ENCODE measurements at places on chromosomes 3 and 15.

DNA sequence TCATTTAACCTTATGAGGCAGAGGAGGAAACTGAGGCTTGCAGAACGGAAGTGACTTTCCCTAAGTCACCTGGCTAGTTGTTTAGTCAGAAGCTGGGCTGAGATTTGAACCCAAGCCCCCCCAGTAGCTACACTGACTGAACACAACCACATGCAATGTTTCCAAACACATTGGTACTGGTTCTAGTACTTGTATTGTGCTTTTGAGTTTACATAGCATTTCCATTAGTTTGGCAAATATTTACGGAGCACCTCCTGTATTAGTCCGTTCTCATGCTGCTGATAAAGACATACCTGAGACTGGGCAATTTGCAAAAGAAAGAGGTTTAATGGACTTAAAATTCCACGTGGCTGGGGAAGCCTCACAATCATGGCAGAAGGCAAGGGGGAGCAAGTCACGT, 56.3 kb upstream of the ITGA11 start:
- DNase-seq = no peak

GRCh38 chr3:120622870-120623726, 27.0 kb downstream of the NDUFB4 start:
- DNase-seq = no peak

GRCh38 chr15:43879386-43880355, 52.9 kb downstream of the WDR76 start:
- DNase-seq = no peak

DNA sequence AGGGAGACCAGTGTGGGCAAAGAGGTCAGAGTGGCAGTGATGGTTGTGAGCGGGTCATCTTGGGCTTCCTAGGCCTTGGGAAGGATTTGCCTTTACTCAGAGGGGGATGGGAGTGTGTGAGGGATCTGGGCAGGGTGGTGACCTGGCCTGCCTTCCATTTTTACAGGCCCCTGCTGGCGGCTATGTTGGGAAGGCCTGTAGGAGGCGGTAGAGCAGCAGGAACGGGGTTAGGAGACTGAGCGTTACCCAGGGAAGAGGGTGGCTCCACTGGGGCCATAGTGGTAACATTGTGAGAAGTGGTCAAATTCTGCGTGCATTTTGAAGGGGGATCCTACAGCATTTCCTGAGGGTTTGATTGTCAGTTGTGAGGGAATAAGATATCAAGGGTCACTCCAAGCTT, 307.3 kb upstream of the CTDSPL start:
- DNase-seq = no peak

DNA sequence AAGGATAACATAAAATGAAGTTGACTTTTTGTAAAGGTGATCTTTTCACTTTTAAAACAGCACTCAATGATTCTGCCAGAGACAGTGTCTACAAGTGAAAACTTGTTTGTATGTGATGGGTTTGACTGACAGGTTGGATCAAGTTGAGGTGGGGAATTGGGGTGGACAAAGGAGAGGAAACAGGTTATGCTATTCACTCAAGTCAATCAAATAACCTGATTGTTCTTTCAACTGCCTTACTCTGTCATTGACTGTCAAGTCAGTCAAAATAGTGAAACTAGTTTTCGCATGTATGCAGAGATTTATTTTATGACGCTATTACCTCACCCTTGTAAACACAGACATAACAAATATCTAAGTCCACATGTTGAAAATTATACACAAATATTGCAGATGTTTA, 187.7 kb downstream of the ROBO2 start:
- DNase-seq = no peak

DNA sequence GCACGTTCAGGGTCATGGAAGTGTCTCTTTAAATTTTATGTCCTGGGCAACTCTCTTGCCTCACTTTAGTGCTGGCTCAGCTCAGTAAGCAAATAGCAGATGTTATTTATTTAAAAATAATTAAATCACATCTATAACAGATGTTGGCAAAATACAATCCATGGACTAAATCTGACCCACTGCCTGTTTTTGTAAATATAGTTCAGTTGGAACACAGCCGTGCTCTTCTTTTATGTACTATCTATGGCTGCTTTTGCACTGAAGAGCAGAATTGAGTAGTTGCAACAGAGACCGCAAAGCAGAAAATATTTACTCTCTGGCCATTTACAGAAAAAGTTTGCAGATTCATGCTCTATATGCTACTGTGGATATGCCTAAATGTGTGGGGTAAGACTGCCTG, 79.2 kb downstream of the SAMMSON start:
- DNase-seq = no peak

DNA sequence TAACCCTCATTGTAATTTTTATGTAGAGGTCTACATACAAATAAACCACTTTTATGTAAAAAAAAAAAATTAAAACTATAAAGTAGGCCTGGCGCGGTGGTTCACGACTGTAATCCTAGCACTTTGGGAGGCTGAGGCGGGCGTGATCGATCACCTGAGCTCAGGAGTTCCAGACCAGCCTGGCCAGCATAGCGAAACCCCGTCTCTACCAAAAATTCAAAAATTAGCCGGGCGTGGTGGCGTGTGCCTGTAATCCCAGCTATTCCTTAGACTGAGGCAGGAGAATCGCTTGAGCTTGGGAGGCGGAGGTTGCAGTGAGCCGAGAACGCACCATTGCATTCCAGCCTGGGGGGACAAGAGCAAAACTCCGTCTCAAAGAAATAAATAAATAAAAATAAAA, 766 bp upstream of the SLC12A6 start:
- no peak for DNase-seq

GRCh38 chr3:112084980-112085705, 1.0 kb upstream of the C3orf52 start:
- DNase-seq = no peak

DNA sequence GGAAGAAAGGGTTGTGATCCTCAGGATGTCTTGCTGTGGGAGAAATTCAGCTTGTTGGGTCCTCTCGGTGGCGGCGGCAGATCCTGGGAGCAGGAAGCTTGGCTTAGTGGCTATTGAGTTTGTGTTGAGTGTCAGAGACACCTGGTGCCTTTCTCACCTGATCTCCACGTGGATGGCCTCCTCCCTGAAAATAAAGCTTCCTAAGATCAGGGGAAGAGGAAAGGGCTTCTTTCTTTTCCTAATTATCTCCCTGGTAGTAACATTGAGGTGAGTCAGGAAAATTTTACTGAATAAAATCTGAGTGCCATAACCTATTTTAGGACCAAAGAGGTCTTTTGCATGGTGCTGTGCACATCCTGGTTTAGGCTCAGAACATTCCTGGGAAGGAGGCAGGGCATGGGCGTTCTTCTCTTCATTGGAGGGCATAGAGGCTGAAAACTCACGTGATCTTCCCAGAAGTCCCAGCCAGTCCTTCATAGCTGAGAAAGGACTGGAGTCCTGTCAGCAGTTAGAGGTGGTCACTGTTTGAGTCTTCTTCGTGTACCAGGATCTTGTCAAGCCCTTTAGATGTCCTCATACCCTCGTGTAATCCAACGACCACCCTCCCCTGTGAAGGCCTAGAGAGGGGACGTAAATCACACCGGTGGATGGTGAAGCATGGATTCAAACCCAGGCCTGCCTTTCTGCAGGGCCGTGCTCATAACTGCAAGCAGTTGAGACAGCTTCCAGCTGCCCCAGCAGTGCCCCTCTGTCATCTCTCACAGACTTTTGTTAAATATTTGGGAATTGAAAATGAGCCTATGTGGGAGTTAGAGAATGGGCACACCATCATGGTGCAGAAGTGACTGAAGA, 1.1 kb downstream of the CMTM8 start:
- no peak for DNase-seq

GRCh38 chr3:184284696-184285095, 8.9 kb downstream of the ECE2 start:
- DNase-seq = peak; percentile 31

GRCh38 chr15:80835336-80835735, 56.2 kb downstream of the CEMIP start:
- DNase-seq = no peak

GRCh38 chr15:59160880-59161593, 45.6 kb upstream of the LDHAL6B start:
- no peak for DNase-seq

DNA sequence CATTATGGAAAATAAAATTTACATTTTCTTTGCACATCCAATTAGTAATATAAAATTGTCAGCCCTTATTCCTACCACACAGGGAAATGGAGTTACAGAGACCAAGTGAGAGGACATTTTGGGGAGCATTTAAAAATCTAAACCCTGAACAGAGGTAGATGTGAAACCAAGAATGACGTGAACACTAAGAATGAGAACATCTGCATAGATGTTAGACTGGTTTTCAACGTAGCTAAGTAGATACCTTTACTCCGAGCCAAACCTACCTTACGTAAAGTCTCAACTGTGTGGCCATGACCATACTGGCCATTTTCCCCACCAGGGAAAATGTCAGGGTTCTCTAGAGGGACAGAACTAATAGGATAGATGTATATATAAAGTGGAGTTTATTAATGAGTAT, 51.4 kb upstream of the THBS1 start:
- DNase-seq = no peak

DNA sequence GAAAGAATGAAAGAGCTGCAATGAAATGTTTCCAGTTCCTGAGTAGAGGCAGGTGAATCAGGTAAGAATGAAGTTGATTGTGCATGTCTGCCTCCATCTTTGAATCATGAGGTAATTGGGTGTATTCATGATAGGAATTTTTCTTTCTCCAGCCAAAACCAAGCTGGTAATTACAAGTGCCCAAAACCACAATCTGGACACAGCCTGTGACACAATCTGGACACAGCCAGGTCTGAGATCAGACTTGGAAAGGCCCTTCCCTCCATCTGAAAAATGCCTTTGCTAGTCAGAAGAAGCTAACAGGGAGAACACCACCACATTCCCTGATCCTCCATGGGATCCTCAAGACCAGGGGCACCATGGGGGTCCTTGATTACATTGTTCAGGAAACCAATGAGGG, 338.5 kb upstream of the THBS1 start:
- no peak for DNase-seq

DNA sequence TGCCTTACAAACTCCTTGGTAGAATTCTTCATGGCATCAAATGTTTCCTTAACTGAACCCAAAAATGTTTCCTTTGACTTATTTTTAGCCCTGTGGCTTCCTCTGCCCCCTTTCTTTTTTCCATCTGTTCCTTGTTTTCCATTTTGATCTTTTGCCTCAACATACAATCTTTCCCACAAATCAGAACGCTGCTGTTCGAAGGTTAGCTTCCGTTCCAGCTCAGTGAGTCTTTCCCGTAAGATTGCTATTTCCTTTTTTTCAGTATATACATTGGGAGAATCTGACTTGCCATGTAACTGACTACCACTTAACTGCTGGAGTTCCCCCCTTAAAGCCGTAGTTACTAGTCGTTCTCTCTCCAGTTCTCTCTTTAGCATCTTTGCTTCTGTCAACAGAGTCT, 41.2 kb downstream of the PIGB start:
- DNase-seq = no peak

DNA sequence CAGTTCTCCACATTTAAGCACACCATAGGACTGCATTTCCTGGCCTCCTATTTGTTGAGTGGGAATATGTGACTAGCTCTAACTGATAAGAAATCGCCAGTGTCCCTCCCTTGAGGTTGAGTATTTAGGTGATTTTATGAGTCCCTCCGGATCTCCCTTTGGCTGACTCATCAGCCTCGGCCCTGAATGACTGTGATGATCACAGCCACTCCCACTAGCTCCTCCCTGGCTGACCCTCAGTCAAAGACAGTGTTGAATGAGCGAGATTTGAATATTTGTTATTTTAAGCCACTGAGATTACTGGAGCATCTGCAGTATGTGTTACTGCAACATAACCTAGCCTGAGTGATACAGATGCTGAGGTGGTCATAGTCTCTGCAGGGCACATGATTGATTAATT, 515.3 kb downstream of the EPHB1 start:
- no peak for DNase-seq

- no peak for DNase-seq
Measured at GRCh38 chr15:100867433-100867832, 12.2 kb upstream of the ALDH1A3 start.

DNA sequence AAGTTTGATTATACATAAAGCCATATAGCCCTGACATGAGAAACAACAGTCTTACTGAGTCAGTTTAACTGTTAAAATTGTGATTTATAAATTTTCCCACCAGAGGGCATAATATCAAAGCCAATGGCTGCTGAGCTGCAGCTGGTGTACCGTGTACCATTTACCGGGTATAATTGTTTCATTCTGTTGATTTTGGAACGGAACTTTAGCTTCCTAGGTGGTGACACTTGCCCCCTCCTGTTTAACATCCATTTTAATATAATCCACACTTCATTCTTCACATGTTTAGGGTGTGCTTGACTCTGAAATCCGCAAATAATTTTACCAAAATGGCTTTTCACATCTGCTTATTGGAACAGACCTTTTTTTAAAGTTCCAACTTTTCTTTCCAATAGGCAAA, 72.8 kb downstream of the SLC9A9 start:
- no peak for DNase-seq

GRCh38 chr3:63724987-63725386, 72.5 kb downstream of the SNTN start:
- DNase-seq = no peak

- DNase-seq = no peak
Measured at GRCh38 chr3:156594219-156594683, 39.3 kb upstream of the SSR3 start.

DNA sequence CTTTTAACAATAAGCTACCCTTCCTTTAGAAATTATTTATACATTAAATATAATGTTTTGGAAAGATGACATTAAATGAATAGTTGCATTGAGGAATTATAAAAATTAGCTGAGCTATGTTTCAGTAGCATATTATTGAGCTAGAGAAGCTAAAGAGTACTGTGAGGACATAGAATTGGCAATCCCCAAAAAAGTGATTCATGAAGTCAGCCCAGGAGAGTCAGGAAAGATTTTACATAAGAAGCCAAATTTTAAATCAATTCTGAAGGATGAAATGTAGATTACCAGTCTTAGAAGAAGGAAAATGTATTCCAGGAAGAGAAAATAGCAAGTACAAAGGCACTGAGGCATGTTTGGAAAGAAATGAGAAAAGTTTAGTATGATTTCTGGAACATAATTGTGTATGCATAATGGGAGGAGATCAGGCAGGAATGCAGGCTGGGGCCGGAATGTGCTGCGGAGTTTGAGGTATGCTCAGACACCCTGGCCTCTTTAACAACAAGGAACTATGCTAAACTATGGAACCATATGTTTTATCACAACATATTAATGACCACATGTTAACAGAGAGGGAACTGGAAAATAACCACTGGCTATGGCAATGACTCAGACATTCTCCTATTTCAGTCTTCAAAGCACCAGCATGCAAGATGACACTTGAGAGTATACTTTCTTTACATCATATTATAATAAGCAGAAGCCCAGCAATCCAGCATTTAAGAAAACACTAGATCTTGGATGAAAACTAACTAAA, 103.3 kb upstream of the COL8A1 start:
- no peak for DNase-seq

Measured in left renal pelvis (tissue), 4 donors.